ENCODE measurements at places on chromosomes 3 and 15.

DNA sequence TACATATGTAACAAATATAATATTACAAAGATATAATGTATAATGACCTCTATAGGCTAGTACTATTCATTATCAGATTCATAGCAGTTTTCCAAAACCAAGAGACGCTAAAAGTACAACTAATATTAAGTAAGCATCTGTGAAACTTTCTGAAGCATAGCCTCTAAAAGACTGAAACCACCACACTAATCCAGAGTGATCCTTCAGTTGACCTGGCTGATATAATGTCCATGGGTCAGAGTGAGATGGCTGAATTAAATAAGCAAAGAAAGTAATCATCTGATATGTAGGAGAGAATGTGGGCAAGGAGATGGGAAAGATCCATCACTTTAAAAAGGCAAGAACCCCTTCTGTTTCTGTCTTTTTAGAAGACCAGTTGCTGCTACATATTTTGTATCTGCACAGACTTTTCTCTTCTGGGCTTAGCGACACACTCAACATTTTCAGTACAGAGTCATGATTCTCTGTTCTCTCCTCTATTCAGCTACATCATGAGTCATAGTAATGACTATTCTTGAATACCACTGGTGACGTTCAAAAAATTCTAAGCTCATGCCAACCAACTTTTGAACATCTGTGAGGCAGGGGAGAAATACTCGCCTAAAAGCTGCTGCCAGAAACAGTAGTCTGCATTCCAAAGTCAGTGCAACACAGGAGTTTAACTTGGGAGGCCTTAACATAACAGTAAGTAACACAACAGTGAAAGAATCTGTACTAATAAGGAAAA is 149.6 kb downstream of the MAGI1 start:
- no peak for DNase-seq

DNA sequence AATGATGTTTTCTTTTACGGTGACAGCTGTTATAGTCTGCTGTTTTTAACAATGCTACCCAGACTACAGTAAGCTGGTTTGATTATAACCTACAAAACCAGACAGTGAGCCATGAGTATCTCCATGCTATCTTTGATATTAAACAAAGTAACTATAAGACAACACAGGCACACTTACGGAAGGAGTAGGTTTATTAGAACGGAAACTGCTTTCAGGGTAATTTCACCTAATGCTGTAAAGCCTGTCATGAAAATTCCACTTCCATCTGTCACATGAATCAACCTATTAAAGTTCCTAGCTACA is 33.0 kb downstream of the VPS13C start:
- DNase-seq, result no peak

- no peak for DNase-seq
These were observed 603.5 kb downstream of the MECOM start for GRCh38 chr3:169060037-169060436.

DNA sequence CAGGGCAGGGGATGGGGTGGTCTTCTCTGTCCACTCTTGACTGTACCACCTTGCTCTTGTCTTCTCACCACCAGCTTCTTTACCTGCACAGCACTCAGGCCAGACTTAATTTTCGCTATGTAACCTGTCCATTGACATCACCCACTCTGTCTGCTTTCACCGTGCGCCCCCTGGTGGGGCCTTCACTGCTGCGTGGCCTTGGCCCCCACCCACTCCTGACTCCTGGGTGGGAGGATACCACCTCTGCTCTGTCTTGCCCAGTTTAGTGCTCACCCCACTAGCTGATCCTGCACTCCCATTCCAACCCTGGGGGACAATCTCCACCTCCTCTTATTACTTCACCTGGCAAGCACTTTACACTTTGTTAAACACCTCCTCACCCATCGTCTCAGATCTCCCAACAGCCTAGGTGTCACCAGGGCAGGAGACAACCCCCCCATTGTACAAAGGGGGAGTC is 17.7 kb downstream of the PTH1R start:
- peak; percentile 66 for DNase-seq

DNA sequence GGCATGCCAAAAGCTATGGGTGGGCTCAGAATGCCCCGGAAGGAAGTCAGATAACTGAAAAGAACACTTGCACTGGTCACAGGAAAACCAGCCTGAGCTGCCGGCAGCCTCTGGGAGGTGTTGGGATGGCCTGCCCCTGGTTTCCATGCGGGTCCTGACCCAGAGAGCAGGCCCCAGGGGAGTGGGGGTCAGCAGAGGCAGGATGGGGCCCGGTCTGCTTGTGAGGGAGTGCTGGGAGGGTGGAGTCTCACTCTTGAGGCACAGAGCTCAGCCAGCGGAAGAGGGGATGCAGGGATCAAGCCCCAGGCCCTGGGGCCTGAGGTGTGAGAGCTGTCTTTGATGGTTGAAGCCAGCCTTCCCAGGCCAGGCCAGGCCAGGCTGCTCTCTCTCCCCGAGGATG is 2.4 kb upstream of the RPUSD3 start:
- no peak for DNase-seq

- DNase-seq, result no peak
These were observed 12.4 kb upstream of the MUSTN1 start for GRCh38 chr3:52847241-52847640.

- DNase-seq, result no peak
These were observed 157.9 kb downstream of the BBX start for GRCh38 chr3:107680698-107681097.

DNA sequence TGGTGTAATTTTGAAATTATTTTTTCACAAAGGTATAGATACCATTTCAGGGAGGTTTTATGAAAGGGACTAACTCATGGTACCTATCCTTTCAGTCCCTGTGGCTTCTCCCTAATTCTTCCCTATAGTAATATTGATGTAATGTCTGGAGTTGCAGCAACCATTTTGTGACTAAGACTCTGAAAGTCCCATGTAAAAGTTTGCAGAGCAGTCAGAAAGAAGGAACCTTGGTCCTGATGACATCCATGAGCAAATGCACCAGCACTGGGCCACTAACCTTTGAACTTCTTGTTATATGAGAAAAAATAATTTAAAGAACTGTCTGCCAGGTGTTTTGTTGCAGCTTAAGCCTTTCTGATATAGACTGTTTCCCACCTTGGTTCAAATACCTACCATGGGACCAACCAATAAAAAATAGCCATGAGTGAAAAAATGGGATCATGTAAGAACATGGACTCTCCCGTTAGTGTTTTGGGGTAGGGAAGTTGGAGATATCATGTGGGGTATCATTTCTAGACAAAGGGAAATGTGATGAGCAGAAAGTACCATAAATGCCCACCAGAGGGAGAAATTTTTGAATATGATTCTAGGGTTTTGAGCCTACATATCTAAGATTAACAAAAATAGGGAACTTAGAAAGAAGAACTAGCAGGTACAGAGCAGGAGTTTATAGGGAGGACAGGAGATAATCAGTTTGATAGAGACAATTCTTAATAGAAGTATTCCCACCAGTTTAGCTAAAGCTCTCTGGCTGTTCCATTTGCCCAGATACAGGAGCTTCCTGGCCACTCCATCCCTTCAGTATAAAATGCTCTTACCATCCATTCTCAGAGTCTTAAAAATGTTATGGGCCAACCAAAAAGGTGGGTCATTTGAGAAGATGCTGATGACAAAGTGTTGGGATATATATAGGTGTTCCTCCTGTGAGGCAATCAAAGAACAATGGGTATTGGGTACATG is 3.4 kb upstream of the CPOX start:
- no peak for DNase-seq

DNA sequence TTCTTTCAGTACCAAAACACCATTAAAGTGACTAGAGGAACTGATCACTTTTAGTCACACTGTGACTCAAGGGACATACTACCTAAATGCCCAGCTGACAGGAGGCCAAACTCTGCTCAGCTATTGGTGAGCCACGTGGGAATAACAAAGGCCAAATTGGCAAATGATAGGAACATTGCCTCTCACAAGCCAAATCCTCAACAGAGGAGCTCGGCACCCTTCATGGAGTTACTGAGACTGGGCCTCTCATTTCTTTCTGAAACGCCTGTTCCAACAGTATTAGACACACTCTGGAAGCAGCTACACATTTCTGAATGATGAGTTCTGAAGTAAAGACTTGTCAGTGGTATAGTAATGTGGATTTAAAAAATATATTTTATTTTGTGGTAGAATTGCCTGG is 166.0 kb upstream of the COL8A1 start:
- DNase-seq, result no peak

DNA sequence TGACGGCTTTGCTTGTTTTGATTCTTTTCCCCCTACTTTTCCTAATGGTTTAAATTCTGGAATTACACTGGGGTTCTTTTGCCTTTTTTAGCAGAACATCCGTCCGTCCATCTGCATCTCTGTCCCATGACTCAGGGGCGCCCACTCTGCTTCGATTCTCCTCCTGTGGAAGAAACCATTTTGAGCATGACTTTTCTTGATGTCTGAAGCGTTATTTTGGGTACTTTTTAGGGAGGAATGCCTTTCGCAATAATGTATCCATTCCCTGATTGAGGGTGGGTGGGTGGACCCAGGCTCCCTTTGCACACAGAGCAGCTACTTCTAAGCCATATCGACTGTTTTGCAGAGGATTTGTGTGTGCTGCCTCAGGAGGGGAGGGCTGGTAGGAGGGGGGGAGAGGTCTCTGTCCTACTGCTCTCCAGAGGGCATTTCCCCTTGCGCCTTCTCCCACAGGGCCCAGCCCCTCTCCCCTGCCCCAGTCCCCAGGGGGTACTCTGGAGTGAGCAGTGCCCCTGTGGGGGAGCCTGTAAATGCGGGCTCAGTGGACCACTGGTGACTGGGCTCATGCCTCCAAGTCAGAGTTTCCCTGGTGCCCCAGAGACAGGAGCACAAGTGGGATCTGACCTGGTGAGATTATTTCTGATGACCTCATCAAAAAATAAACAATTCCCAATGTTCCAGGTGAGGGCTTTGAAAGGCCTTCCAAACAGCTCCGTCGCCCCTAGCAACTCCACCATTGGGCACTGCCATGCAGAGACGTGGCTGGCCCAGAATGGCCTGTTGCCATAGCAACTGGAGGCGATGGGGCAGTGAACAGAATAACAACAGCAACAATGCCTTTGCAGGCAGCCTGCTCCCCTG is 19.5 kb upstream of the BSN start:
- peak; percentile 78 for DNase-seq

DNA sequence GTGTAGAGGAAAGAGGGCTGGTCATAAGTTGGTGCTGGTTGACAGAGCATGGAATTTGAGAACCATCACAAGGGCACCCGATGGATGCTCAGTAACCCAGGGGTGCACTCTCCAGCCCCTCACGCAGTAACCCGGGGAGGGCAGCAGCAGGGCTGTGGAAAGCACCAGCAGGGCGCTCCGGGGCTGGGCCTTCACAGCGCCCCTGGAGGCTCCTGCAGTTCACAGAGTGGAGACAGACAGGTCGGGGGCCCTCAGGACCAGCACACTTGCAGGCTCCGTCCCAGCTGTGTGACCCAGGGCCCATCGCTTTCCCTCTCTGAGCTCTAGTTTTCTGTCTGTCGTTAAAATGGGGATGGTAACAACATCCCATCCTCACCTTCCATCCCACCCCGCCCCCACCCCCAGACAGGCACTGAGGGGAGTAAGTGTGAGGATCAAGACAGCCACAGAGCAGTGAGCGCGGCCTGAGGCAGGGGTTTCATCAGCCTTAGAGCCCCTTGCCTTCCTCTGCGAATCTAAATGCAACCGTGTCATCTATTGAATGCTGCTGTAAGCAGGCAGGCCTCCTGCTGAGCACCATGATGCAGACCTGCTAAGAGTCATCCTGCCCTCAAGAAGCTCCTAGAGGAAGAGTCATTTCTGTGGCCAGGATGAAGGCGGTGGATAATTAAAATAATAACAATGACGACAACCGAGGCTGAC is 90.2 kb upstream of the LINGO1 start:
- peak; percentile 56 for DNase-seq

DNA sequence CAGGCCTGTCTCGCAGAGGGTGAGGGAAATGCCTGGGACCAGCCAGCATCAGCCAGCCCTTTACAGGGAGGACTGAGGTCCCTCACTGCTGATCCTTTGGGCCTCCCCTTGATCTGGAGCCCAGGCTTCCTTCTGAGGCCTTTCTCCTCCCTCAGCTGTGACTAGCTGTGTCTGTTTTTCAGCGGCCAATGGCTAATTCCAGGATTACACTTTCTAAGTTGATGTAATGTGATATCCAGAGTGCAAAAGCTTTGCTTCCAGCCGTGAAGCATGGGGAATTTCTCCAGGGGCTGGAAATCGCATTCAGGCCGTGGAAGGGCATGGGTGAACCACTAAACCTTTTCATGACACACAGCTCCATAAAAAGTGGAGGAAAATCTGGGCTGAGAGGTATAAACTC is 157.6 kb downstream of the SHQ1 start:
- peak; percentile 35 for DNase-seq

- no peak for DNase-seq
These were observed 140.7 kb upstream of the NSMCE3 start for GRCh38 chr15:29410338-29410737.

- no peak for DNase-seq
These were observed 36.4 kb downstream of the WWTR1 start for GRCh38 chr3:149621218-149622005.

- DNase-seq, result no peak
These were observed 134.8 kb downstream of the FBLN2 start for GRCh38 chr3:13683772-13684171.

DNA sequence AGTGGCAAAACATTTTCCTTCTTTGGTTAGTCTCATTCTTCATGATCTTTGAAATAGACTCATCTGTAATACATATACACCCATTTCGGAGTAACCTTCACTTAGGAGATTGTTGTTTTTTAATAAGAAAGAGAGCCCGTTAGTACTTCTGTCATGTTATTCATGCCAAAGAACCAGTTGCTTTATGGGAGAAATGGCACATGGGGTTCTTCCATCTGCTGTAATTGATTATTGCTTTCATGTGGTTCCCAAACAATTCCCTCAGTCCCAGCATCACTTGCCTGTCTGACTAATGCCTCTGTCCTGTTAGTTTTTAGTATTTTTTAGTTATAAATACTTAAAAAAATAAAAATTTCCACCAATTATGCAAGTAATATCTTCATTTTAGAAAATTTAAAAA is 33.8 kb upstream of the FAH start:
- DNase-seq, result no peak

- DNase-seq, result peak; percentile 14
These were observed 26.1 kb downstream of the RPL39L start for GRCh38 chr3:187112934-187113793.

DNA sequence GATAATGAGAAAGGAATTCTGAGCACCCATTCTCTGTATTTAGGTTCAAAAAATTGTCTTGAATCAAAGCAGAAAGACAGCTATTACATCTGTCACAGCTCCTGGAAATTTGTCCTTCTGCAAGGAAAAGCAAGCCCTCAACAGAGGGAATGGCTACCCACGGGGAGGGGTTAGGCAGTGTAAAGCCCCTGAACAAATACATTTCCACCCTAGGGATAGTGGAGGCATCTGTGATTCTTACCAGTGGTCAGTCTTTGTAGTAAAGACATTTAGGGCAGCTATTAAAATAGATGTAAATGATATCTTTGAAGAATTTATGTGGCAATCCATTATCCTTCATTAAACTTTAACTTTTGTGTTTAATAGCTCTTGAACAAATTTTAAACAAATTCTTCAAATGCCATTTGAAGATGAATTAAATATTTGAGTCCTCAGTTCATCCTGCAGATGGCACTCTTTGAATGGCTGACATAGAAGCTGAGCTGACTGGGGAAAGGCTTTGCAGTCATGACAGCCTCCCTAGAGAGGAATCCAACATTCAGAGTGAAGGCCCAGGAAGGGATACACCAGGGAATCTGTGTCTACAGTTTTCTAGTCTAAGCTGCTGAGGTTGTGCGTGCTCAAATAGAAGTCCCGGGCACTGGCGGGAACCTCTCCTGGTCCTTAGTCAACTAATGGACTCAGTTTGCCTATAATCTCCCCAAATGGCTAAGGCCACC is 359.7 kb upstream of the ROPN1 start:
- peak; percentile 80 for DNase-seq

GRCh38 chr3:150077107-150077506 is 106.4 kb upstream of the PFN2 start:
- no peak for DNase-seq

All from iPS-NIHi11 (cell line).